ENCODE measurements at places on chromosomes 7 and 10.
A peak's percentile ranks its signal among the peaks of the same experiment; 100 is the strongest.

DNA sequence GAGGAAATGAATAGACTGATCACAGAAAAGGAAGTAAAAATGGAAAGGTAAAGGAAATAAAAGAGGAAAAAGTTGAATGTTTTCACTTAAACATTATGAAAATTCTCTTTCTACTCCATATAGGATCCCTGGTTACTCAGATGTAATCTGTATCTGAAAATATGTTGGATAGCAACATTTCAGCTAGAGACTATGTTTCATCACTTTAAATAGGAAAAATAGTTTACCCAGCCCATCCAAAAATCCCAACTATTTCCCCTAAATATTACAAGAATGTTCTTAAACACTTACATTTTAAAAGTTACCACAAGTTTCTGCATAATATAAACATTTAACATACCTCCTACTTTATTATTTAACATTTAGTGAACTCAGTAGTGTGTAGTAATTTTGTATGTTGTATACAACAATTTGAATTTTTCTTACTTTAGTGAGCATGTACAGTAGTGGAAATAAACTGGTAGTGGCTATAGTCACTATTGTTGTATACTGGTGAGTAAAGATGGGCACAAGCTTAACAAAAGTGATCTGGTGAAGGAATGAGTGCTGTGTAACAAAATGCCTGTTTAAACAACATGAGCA is 27.1 kb downstream of the SLF2 start:
- H3K27me3 ChIP-seq, result no peaks in the 10 kb centered on the region
- DNase-seq, result no peak
- H3K27ac ChIP-seq, result no peak overlapping the region
- H3K36me3 ChIP-seq, result peaks cover 38% of the 10 kb centered on the region
- H3K4me3 ChIP-seq, result no peak overlapping the region

DNA sequence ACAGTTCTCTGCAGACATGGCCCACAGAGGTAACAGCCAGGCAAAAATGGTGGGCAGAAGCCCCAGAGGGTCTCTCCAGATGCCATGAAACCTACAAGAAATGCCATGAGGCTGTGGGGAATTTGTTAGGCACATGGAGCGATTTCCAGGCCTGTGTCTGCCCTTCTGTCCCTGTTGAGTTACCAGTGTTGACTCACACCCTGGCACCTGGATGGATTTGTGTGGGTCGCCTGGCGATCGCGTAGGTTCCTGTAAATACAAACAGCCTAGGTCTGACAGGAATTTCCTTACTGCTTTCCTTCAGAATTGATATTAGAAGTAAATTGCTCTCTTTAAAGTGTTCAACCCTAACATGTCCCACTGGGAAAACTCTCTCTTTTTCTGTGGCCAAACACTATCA is 164.9 kb upstream of the EEPD1 start:
- no peaks in the 10 kb centered on the region for H3K36me3 ChIP-seq
- DNase-seq, result no peak
- H3K4me1 ChIP-seq, result peaks cover 25% of the 10 kb centered on the region
- peak overlapping the region; percentile 66 for H3K27ac ChIP-seq
- no peaks in the 10 kb centered on the region for H3K27me3 ChIP-seq

DNA sequence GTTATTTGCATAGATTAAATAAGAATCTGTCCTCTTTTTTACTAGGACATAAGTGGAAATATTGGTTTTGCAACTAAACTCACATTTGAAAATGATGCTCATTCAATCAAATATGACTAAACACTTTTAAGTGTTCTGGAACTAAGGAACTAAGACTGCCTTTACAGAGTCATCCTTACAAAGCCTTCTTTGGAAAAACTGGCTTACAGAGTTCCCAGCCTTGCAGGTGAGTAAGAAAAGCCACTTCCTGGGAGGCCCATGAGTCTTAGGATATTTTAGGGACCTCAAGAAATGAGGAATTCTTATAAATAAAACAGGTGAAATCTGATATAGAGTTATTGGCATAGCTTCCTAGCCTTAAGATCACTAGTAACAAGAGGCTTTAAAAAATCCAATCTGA is 135.5 kb downstream of the ALOX5 start:
- H3K4me3 ChIP-seq, result no peak overlapping the region
- no peak overlapping the region for H3K27ac ChIP-seq
- H3K36me3 ChIP-seq, result no peaks in the 10 kb centered on the region
- no peaks in the 10 kb centered on the region for H3K27me3 ChIP-seq

GRCh38 chr10:101388676-101389276 is 34.8 kb downstream of the BTRC start:
- no peaks in the 10 kb centered on the region for H3K36me3 ChIP-seq
- no peak overlapping the region for H3K4me3 ChIP-seq
- no peak for DNase-seq
- no peaks in the 10 kb centered on the region for H3K27me3 ChIP-seq

DNA sequence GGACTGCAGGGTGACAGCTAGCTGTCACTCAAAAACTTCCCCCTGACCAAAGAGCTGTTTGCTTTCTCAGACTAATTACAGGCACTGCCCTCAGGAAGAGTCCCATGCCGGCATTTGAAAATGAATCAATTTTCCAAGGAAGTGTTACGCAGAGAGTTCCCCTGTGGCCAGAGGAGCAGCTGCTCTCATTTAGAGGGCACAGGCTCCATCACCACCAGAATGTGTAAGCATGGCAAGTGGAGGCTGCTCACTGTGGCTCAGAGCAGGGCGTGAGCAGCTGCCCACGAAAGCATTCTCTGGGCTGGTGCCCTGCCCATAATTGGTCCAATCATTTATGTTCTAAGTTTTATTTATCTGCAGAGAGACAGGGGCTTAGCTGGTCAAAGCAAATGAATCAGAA is 202.2 kb downstream of the RAMP3 start:
- H3K4me1 ChIP-seq, result peaks cover 11% of the 10 kb centered on the region
- H3K27me3 ChIP-seq, result no peaks in the 10 kb centered on the region
- no peak overlapping the region for H3K27ac ChIP-seq
- H3K36me3 ChIP-seq, result no peaks in the 10 kb centered on the region
- H3K4me3 ChIP-seq, result no peak overlapping the region

DNA sequence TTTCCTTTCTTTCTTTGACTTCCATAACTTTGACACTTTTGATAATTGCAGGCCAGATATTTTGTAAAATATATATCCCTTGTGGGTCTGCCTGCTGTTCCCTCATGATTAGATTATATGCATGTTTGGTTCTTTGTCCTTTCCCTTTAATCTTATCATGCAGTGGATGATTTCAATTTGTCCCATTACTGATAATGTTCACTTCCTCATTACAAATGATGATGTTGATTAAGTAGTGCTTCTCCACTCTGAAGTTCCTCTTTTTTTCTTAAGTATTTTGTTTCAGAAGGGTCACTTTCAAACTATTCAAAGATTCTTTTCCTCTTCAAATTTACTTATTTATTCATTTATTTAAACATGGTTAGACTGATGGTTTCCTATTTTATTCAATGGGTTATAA is 898.1 kb downstream of the XPNPEP1 start:
- H3K27me3 ChIP-seq, result peaks cover 3% of the 10 kb centered on the region
- H3K4me1 ChIP-seq, result no peaks in the 10 kb centered on the region
- DNase-seq, result no peak
- no peak overlapping the region for H3K27ac ChIP-seq

DNA sequence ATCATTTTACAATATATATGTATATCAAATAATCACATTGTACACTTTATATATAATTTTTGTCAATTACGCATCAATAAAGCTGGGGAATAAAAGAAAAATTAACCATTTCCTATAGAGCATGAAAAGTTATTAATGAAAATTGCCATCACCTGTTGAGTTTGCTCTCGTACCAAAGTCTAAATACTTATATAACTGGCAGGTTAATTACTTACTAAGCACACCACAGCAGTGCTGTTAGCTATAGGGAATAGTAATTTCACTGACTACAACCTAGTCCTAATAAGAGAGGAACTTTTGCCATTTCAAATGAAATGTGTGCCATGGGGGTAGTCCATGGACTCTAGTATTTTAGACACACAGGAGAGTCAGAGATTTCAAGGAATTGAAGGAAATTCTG is 176.9 kb upstream of the COL1A2 start:
- H3K27me3 ChIP-seq, result no peaks in the 10 kb centered on the region
- H3K36me3 ChIP-seq, result no peaks in the 10 kb centered on the region
- H3K4me1 ChIP-seq, result no peaks in the 10 kb centered on the region
- H3K27ac ChIP-seq, result no peak overlapping the region
- no peak overlapping the region for H3K4me3 ChIP-seq
- DNase-seq, result no peak

DNA sequence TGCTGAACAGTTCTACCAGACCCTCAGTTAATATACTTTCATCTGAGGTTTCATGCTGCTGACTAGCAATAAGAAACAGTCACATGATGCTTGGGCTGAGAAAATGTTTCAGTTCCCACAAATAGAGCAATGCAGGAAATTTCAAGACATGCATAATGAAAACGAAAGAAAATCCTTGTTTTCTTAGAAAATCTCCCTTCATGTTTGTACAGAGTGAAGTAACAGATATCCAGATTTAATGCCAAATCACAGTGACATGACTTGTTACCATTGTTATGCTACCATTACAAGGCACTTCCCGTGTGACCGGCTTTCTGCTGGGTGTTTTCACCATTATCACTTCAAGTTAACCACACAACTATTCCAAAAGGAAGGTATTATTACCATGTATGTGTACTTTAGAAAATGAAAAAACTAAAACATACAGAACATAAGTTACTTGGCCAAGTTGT is 121.7 kb downstream of the DOCK4 start:
- no peaks in the 10 kb centered on the region for H3K27me3 ChIP-seq
- no peak overlapping the region for H3K27ac ChIP-seq
- DNase-seq, result no peak
- H3K4me3 ChIP-seq, result no peak overlapping the region
- no peaks in the 10 kb centered on the region for H3K36me3 ChIP-seq
